Amniotic stem cell (primary cell): ENCODE measurements at places on chromosomes 5 and 9.

DNA sequence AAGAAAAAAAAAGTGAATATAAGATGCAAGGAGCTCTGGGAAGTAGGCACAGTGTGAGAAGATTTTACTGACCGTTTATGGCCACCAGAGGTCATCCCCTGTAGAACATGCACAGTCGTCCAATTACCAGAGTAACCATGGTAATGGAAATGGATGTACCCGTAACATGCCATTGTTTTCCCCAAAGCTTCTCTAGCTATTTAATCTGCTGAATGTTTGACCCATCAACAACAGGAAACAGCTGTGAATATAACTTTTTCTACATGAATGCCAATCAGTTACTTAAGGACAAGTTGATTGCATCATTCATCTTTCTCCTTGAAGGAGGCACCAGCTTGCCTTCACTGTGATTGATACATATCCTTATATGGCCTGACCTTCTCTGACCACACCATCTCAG is 1967.0 kb upstream of the CDH9 start:
- no peak for DNase-seq

DNA sequence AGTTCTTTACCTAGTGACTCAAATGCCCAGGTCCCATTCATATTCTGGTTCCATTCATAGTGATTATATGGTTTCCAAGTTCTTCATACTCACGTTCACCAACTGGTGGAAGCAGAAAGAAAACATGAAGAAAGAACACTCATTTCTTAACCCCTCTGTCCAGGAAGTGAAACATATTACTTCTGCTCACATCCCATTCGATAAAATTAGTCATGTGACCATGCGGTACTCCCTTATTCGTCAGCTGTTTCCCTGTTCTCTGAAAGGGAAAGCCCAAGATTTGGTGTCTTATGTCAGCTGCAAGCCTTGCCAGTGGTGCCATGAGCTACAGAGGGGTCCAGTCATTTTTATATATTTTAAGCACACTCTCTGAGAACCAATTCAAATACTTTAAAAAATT is 387.0 kb upstream of the DMAC1 start:
- DNase-seq, result no peak

- no peak for DNase-seq
These were observed 363.6 kb downstream of the ANXA1 start for GRCh38 chr9:73515216-73515615.

- no peak for DNase-seq
These were observed 286.7 kb downstream of the NFIB start for GRCh38 chr9:14027116-14027800.

DNA sequence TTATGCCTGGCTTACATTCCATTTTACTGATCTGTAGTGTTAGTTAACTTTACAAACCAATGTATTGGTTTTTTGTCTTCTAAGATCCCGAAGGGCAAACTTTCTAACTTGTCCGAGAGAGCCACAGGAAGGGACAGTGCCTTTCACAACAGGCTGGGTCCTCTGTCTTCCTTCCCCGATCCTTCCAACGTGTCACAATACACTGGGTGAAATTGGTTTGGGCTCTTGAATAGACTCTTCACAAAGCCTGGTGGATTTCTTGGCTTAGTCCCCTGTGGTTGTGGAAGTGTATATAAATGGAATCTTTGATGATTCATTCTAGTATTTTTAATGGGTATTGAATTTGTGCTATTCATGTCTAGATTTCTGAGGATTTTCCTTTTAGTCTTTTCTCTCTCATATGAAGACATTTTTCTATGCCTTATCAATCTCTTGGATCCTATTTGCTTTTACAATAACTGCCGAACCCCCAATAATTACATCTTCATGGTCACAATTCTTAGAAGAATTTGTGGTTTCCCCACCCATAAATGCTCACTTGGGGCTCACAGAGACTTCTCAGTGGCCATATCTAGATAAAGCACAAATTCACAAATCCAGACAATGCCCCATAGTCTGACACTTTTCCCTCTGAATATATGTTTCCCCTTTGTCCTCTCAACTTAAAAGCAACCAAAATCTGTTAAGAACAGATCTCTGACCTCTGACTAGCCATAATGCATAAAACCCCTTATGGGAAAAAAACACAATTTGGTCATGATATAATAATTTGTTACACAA is 107.7 kb downstream of the MTRR start:
- DNase-seq, result no peak

GRCh38 chr9:108188976-108189375 is 666.8 kb downstream of the ACTL7B start:
- no peak for DNase-seq

- no peak for DNase-seq
These were observed 126.8 kb downstream of the GCNT1 start for GRCh38 chr9:76585487-76586389.

- DNase-seq, result no peak
These were observed 40.5 kb downstream of the NKD2 start for GRCh38 chr5:1048861-1049838.

DNA sequence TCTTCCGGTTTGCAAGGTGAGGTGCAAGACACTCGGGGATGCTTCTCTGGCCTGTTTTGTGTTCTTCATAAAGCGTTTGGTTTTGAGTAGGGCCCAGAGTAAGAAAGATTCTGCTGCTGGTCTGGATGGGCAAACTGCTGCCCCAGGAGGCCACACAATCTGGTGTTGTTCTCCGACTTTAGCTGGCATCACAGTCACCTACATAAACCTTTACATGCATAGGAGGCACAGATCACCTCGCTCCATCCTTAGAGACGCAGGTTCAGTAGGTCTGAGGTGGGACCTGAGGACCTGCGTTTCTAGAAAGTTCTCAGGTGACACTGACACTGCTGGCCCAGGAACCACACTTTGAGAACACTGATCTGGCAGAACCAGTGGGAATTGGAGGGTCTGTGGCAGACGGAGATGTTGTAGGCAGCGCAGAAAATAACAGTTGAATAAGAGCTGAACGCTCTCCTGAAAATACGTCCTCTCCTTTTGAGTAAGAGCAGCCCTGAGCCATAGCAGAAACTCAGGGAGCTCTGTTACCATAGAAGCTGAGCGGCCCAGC is 3.9 kb upstream of the SLC6A3 start:
- DNase-seq, result no peak

DNA sequence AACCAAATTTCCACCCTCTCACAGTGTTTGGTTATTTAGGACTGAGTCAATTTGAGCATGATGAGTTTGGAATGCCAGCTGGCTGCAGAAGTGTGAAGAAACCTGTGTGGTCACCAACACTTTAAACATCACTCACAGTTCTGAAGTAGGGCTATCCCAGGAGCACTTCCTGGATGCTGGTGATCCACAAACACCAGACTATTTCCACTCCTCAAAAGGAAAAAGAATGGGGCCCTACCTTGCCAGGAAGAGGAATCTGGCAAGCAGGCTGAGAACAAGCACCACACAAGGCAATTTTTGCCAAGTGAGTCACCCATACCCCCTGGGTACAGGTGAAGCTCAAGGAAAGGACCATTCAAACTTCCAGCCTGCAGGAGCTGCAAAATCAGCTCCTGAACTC is 294.2 kb upstream of the PTGER4 start:
- DNase-seq, result no peak

- no peak for DNase-seq
These were observed 24.4 kb upstream of the COL5A1 start for GRCh38 chr9:134617246-134617645.

- DNase-seq, result no peak
These were observed 1278.7 kb downstream of the CDH12 start for GRCh38 chr5:21574438-21574837.

- DNase-seq, result no peak
These were observed 44.7 kb upstream of the NKD2 start for GRCh38 chr5:963673-964531.

- no peak for DNase-seq
These were observed 105.5 kb upstream of the PDE4D start for GRCh38 chr5:59999056-59999455.

GRCh38 chr9:27590651-27591050 is 17.4 kb upstream of the C9orf72 start:
- DNase-seq, result no peak

- no peak for DNase-seq
These were observed 12.2 kb downstream of the CCT5 start for GRCh38 chr5:10262121-10262774.

- DNase-seq, result peak; percentile 67
These were observed 37.2 kb downstream of the FAM240B start for GRCh38 chr9:38682713-38683112.

- no peak for DNase-seq
These were observed 56.1 kb downstream of the LRRTM2 start for GRCh38 chr5:138819081-138819480.

GRCh38 chr5:98557916-98558315 is 215.5 kb upstream of the RGMB start:
- DNase-seq, result no peak

GRCh38 chr9:114000671-114001409 is 77.3 kb downstream of the AMBP start:
- no peak for DNase-seq

DNA sequence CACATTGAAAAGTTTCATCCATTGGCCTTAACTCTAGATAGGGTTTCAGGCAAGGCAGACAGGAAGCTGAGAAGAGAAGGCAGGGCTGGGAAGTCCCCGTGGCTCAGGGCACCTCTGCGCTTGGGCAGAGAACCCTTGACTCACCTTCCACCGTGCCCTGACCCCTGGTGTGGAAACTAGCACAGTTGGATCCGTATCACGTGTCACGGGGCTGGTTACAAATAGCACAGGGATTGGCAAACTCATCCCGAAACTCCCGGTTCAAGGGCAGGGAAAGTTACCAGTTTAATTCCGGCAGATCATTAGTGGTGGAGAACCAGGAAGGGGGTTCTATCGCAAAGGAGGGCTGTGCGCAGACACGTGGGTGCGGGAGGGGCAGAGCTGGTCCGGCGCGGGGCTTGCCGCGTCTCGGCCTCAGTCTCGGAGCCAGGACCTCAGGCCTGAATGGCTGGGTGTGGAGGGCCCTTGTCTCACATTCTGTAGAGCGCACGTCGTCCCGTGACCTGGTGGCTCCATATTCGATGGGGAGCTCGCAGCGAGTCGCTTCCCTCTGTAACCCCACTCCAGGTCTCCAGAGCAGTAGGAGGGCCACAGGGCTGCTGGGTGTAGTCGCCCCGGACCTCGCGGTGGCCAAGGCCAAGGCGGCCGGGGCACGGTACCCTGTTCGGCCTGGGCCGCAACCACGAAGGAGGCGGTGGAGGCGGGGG is 771 bp upstream of the TMEM171 start:
- no peak for DNase-seq

- DNase-seq, result no peak
These were observed 175.1 kb downstream of the CD180 start for GRCh38 chr5:67021521-67021920.

DNA sequence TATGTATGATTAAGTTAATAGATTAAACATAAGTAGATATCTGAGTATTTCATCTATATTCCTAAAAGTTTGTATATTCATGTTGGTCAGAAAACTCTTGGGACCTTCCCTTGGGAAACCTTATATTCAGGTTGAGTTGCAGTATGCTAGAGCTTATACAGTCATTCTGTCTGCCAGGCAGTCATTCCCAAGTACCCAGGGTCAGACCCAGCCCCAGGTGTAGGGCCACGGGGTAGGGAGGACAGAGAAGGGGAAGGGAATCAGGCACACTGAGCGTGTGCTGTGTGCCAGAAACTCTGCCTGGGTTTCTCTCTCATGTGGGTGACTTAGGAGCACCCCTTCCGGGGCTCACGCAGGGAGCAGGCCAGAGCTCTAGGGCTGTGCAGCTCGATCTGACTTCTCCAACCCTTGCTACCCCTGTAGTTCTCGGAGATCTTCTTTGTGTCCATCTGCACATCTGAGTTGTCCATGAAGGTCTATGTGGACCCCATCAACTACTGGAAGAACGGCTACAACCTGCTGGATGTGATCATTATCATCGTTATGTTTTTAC is 28.2 kb downstream of the CATSPER3 start:
- no peak for DNase-seq

- DNase-seq, result no peak
These were observed 1.4 kb upstream of the ANKRD33B start for GRCh38 chr5:10562201-10563109.

GRCh38 chr5:53243403-53243802 is 133.8 kb upstream of the MOCS2 start:
- no peak for DNase-seq

DNA sequence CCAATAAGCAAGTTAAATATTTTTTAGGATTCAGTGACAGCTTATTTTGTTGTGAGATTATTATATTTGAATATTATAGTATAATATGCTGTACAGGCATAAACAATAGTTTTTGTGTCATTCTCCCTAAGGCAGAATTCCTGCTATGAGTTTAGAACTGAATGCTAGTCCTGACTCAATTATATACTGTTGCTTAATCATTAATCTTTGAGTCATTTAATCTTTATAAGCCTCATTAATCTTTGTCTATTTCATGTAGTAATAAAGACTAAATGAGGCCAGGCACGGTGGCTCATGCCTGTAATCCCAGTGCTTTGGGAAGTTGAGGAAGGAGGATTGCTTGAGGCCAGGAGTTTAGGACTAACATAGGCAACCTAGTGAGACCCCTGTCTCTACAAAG is 3.6 kb upstream of the DCP2 start:
- no peak for DNase-seq

- DNase-seq, result no peak
These were observed 129.6 kb upstream of the GRIA1 start for GRCh38 chr5:153360860-153361259.

DNA sequence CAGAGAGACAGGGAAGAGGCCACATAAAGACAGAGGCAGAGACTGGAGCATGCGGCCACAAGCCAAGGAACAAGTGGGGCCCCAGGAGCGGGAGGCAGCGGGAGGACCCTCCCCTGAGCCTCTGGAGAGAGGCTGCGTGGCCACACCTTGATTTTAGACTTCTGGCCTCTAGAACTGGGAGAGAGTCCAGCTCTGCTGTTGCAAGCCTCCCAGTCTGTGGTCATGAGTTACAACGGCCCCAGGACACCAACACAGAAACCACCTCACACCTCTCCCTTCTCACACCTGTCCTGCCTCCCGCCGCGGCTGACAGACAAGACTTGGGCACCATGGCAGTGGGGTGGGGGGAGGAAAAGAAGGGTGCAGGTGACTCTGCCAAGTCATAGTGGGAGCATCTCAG is 2.2 kb downstream of the INPP5E start:
- no peak for DNase-seq

GRCh38 chr9:122695696-122696095 is 20.8 kb downstream of the OR1L3 start:
- no peak for DNase-seq

GRCh38 chr5:43514471-43514815 is 505 bp downstream of the C5orf34 start:
- peak; percentile 57 for DNase-seq

DNA sequence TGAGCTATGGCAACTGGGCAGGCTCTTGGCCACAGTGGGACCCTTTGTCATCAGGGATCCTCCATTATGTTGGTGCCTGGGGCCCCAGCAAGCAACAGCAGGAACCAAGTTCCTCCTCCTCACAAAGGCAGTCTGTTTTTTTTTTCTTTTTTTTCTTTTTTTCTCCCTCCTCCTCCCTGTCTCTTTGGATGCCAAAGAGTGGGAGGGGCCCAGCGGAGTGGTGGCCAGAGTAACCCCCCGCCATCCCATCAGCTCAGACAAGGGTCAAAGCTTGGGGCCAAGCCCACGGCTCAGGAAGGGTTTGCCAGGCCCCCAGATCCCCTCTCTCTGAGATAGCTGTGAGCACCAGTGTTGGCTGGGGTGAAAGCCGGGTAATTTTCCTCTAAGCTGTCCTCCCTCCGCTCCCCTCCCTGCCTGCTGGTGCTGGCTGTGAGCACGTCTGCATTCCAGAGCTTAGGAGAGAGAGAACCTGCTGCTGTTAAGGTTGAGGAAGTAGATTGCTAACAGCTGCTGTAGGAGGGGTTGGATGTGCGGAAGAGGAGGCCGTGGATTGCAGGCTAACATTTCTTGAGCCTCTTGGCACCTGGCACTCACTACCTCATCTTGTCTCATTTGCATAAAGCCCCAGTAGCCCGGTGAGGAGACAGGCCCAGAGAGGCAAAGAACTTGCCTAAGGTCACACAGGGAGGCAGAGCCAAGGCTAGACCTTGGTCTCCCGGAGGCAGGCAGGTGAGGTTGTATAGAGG is 21.2 kb downstream of the GSN start:
- DNase-seq, result no peak
